ENCODE measurements at places on chromosomes 11 and 22.

GRCh38 chr11:18705651-18706281 is 7.2 kb downstream of the TMEM86A start:
- DNase-seq, result no peak

DNA sequence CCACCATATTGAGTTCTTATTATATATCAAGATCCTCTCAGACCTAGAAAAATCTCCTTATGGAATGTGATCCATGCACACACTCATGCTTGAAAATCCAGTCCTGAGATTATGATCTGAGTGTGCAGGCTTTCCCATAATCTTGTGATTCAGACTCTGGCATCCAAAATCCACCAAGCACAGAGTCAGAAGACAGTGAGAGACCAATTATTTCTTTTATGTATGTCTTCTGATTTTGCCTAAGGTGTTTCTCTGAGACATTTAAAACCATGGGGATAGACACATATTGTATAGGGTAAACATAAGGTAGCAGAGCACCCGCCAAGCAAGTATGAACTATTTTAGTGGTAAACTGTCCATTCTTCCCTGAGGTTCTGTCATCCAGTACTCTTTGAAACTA is 52.0 kb upstream of the MMP13 start:
- DNase-seq, result no peak

DNA sequence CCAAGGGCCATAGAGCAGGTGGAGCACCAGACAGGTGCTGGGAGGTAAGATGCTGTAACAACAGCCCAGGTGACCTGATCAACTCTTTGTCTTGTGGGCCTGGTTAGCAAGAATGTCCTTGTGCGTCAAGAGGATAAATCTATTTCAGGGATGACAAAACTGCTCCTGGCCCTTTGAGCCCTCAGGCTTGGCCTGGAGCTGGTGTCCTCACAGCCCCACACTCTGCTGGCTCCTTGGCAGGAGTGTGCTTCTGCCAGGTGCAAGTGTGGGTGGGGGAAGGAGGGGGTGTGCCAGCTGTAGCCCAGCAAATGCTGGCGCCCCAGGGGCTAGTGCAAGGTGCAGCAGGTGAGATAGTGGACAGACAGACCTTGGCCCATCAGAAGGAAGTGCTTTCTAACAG is 19.5 kb downstream of the AMPD3 start:
- no peak for DNase-seq

- DNase-seq, result no peak
Observed at GRCh38 chr11:19713196-19714021, 772 bp downstream of the NAV2 start.

- DNase-seq, result no peak
Observed at GRCh38 chr11:119728211-119728626, 781 bp downstream of the NECTIN1 start.

DNA sequence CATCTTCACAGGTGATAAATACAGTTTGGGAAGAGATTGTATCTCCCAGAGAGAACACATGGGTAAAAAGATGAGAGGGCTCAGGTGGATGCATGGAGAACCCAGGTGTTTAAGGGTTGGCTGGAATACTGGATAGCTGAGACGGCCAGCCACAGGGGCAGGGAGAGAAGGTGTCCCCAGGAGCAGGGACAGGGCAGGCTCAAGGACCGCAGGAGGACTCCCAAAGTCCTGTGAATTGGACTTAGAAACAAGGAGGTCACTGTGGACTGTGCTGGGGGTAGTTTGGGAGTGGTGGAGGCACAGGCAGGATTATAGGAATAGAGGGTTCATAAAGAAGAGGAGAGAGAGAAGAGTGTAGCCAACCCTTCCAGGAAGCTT is 103.8 kb upstream of the PARVA start:
- DNase-seq, result no peak

DNA sequence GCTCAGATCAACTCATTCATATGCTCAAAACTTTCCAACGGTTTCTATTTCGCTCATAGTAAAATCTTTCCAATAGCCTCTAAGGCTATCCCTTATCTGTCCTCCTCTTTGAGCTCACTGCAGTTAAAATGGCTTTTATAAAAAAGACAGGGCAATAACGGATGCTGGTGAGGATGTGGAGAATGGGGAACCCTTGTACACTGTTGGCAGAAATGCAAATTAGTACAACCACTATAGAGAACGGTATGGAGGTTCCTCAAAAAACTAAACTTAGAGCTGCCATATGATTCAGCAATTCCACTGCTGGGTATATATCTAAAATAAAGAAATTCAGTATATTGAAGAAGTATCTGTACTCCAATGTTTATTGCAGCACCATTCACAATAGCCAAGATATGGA is 345.6 kb downstream of the DLG2 start:
- no peak for DNase-seq

DNA sequence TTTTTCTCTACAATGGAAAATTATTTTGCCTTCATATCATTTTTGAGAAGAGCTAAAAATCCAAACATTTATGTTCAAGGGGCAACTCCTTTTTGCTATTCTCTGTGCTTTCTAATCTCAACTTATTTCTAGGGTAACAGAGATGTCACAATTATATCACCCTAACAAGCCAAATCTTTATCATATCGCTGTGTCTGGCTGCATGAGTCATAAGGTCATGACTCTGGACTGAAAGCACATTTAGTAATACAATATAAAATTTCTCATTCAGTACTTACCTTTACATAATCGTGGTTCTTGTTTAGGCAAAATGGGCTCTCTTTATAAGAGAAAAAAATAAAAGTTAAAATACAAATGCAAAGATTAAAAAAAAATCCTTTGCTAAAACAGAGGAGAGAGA is 326.0 kb downstream of the CASP12 start:
- DNase-seq, result no peak

DNA sequence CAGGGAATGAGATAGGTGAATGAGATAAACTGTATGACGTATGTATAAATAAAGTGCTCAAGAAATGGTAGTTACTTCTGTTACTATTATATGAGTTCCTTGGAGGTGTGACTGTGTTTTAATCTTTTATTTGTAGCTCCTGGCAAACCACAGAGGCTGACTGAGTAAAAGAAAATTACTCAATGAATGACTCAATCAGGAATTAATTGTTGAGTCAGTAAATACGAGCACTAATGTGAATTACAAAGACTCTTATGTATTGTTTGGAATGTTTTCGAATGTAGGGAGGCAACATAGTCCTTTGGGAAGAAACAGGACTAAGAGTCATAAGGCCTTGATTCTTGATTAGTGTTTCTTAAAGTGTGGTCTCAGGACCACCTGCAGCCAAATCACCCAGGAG is 51.1 kb upstream of the BLID start:
- DNase-seq, result no peak

- DNase-seq, result no peak
Observed at GRCh38 chr11:70247710-70248072, 22.8 kb upstream of the PPFIA1 start.

DNA sequence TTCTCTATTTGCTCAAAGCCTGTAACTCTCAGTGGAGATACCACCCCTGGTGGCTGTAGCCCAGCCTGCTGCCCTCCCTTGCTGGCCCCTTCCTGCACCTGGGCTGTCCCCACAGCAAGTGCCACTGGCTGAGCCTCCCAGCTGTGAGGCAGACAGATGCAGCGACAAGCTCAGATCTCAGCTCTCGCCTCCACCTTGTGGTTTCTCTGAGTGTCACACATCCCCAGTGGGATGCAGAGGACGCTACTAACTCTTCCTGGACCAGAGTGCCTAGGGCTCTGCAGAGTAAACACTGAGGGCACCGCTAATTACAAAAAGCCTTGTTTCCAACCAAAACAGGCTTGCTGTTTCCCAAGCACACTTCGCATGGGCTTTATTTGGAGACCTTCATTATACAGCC is 8.9 kb downstream of the YPEL1 start:
- DNase-seq, result no peak

DNA sequence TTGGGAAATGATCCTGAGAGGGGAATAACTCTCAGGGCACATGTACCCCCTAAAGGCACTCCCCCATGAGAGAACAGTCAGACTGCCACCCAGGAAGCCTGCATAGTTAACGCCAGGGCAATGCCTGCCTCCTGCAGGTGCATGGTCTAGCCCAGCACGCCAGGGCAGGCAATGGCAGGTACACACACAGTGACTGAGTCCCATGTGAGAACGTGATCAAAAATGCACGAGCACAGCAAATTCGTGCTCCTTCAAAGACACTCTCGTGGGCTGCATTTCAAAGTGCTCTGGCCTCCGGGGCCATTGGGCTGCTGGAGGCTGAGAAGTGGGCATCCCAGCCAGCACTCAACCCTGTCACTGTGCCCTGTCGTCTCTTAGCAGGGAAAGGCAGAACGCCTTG is 79.7 kb downstream of the SHANK2 start:
- DNase-seq, result no peak

- no peak for DNase-seq
Observed at GRCh38 chr11:102420547-102420946, 32.0 kb downstream of the TMEM123 start.

DNA sequence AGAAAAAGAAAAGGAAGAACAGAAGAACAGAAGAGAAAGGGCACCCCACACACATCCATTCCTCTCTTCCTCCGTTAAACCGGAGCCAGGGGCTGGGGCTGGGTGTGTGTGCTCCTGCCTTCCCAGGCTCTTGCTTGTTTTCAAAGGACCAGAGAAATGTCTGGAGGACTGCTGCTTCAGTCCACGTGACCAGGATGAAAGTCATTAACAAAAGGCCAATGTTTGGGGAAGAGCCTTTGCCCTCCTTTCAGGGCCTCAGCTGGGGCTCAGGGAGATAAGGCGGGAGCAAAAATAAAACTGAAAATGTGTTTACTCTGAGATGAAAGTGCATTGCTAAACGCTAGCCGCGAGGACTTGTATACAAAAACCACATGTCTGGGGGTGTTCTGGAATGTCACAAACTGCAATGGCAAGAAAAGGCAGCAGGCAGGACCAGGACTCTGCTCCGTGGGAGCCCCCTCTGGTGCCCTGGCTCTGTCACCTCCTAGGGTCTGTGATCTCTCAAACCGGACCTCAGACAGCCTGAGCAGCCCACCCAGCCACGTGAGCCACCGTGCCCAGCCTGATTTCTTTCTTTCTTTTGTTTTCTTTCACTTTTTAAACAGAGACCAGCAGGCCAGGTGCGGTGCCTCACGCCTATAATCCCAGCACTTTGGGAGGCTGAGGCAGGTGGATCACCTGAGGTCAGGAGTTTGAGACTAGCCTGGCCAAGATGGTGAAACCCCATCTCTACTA is 31.6 kb upstream of the MYH9 start:
- DNase-seq, result no peak

- no peak for DNase-seq
Observed at GRCh38 chr22:23503142-23503541, 76.9 kb downstream of the IGLL1 start.

GRCh38 chr11:70272009-70272408 is 1.5 kb downstream of the PPFIA1 start:
- no peak for DNase-seq

DNA sequence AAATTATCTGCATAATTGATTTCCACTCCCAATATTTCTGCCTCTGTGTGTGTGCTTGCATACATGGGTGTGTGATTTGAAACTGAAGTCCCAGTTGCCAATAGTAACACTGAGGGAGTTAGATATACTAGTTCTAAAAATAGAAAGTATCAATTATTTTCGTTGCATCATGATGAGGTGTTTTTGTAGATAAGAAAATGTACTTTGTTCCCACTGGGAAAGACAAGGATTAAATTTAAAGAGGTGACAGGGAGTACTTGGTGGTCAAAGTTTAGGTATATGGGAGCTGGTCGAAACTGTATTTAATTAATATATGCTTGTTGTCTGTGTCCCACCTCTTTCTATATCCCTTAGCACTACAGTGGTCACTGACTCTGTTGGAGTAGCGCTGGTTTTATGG is 444.5 kb downstream of the NELL1 start:
- no peak for DNase-seq

DNA sequence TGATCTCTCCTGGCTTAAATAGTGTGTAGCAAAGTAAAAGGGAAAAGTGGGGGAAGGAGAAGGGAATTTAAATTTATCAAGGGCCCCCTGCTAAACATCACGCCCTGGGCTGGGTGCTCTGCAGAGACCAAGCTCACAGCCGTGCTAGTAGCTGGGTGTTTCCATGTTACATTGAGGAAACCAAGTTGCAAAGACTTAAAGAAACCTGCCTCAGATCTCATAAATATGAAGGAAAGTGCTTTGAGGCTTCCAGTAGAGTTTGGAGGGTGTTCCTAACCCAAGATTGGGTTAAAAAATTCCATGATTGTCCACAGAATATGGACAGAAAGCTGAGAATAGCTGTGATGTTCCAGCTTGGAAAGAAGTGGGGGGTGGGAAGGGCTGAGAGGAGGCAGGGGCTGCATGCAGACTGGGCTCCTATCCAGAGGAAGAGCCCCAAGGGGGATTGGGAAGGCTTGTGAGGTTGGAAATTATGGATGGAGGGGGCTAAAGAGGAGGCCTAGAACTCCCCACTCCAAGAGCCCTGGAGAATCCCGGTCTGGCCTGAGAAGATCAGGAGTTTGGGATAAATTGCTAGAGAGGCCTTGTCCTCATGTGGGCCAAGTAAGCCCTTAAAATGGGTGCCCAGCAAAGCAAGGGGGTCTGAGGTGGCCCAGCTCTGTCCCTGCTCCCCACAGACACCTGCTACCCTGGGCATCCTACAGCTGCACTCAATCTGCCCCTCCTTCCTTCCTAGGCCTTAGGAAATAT is 25.0 kb upstream of the OAF start:
- no peak for DNase-seq

- no peak for DNase-seq
Observed at GRCh38 chr11:26483108-26483507, 89.0 kb downstream of the MUC15 start.

GRCh38 chr11:33920838-33921613 is 29.1 kb upstream of the LMO2 start:
- DNase-seq, result no peak

- no peak for DNase-seq
Observed at GRCh38 chr11:1983601-1983961, 14.1 kb downstream of the H19 start.

GRCh38 chr11:85316967-85317366 is 310.2 kb downstream of the DLG2 start:
- DNase-seq, result no peak

- DNase-seq, result no peak
Observed at GRCh38 chr11:117583063-117583801, 213.8 kb downstream of the DSCAML1 start.

DNA sequence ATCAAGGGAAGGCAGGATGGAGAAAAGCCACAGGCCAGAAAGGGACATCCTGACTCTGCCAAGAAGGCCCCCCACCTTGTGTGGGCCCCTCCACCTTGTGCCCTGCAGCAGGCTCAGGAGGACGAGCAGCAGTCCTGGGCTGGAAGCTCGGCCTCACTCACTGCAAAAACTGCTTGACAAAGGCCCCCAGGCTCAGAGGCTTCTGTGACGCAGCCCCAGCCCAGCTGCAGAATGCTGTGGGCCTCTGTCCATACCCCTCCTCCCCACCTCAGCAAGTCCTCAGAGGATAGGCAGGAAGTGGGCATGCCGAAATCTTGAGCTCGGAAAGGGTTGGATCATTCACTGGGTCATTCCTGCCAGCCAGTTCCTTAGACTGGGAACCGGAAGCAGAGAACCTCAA is 61.9 kb downstream of the NRXN2 start:
- DNase-seq, result no peak

- no peak for DNase-seq
Observed at GRCh38 chr11:123754101-123754568, at the start of gene OR6X1. Gene OR6X1 (minus strand): TSS chr11:123754518. CDS start chr11:123754518, 0 bp downstream.

Measured in activated T-helper 1 cell treated with Interleukin-2 at 50 U/mL for 16 hours (primary cell).